ENCODE measurements at places on chromosomes 16 and 17.

DNA sequence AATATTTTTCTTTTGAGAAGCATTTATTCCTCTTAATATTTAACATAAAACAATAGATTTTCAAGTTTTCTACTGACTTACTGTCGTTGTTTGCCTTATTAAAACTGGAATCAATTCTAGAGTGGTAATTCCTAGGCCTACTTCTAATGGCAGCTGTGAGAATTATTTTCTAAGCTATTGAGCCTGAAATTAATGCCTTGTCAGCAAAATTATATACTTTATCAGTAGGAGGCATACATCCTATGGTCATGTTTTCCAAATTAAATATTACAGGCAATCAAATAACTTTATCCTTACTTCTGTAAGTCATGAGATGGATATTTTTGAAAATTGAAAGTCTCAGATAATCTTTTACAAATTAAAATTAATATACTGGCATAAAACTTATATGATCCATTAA is 239.1 kb upstream of the CNTNAP4 start:
- no peak for DNase-seq

DNA sequence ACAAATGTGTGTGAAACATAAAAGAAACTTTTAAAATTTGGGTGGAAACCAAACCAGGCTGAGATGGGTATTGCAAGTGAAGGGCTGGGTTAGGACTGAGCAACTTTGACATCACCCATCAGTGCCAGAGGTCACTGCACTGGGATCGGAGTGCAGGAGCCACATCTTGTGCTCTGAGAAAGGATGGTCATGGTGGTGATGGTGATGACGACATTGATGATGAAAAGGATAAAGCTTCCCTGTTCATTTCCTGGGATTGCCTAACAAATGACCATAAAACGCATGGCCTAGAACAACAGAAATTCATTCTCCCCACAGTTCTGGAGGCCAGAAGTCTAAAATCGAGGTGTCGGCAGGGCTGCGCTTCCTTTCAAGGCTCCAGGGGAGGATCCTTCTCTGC is 324.0 kb downstream of the MAF start:
- DNase-seq, result no peak

GRCh38 chr16:11631214-11631613 is 37.0 kb upstream of the SNN start:
- no peak for DNase-seq

- no peak for DNase-seq
Observed at GRCh38 chr17:58960068-58960467, 146.6 kb downstream of the TRIM37 start.

- DNase-seq, result no peak
Observed at GRCh38 chr17:21817791-21818364, 125.6 kb downstream of the KCNJ18 start.

- DNase-seq, result no peak
Observed at GRCh38 chr16:81866820-81867440, 87.8 kb downstream of the PLCG2 start.

DNA sequence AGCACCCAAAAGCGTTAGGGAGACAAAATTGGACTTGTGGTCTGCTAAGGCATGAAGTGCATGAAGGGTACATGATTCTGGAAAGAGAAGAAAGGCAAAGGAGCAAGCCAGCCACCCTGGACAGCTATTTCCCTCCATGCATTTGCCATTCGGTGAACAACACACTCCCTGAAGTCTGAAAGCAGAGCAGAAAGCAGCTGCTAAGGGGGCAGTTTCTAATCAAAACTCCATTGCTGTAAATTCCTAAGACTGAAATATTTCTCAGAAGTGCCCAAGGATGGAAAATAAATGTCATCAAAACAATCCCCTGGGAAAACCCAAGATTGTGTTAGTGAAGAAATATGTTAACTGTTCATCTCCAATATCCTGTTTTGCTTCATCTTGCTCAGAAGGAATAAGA is 44.3 kb downstream of the PMP22 start:
- DNase-seq, result no peak

DNA sequence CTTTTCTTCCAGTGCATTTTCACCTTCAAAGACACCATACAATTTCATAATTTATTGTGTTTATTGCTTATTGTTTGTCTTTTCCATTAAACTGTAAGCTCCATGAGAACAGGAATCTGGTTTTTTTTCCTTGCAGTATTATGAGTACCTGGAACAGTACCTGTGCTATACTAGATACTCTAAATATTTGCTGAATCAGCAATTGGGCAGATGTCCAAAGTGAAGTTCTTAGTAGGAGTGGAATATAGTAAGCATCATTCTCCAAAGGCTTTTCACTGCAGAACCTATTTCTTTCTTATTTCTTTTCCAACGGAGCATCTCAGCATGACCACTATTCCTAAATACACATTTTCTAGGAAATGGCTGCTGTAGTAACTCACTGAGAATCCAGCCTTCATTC is 269.0 kb upstream of the CCL2 start:
- DNase-seq, result no peak

GRCh38 chr16:22194707-22195444 is 11.2 kb upstream of the EEF2K start:
- DNase-seq, result no peak

Measured in activated naive CD8-positive, alpha-beta T cell treated with anti-CD3 and anti-CD28 coated beads, Interleukin-2, amount 10 ng/mL, durations not matched to agents 7 days and 5 days (primary cell).